ENCODE measurements at places on chromosomes 16 and 17.
A peak's percentile ranks its signal among the peaks of the same experiment; 100 is the strongest.

DNA sequence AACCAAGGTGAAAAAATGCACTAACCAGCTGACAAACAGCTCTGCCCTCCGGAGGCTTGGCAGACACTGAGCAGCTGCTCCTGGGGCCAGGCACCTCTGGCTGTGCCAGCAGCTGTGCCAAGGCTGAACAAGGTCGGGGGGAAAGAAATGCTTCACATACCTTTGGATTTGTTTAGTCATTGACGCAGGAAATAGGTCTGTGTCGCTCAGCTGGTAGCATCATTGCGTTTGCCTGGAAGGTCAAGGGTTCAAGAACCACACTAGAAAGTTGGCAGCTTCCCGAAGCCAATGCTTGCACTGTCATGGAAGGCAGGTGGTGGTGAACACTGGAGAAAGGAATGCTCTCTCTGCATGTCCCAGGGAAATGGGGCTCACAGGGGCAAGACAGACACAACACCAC is 63.5 kb downstream of the PCTP start:
- no peak for DNase-seq

DNA sequence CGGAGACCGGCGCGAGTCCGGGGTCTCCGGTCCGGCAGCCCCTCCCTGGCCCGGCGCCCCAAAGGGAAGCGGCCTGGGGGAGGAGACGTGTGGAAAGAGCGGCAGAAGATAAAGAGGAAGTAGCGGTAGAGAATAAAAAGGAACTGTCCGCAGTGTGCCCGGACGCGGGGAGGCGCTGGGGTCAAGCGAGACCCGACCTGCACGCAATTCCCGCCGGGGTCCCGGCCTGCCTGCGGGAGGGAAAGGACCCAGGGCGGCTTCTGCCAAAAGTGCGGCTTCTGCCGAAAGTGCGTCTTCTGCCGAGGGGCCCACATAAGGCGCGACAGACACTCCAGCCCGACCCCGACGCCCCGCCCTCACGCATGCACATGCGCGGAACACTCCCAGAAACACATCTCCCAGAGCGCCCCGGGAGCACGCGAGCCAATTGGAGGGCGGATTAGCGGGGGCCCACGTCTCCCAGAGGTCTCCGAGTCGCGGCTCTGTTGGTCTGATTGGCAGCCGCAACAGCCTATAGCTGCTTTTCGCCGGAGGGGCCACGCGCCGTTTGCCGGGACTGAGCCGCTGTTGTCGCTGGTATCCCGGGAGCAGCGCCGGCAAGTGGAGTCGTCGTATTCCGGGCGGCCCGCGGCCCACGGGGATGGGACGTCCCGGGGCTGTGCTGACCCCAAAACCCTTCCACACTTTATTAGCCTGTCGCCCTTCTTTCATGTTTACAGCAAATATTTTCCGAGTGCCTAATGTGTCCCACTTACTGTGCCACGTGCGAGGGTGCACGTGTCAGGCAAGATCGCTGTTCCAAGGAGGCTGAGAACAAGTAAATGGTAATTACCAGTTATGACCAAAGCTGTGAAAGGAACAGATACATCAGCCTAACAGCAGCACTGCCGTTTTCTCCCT is 8.0 kb upstream of the MEFV start:
- DNase-seq = peak; percentile 98

GRCh38 chr17:74466111-74466827 is at the start of gene CD300A:
CD300A (plus strand) TSS chr17:74466634; CDS start chr17:74466704, 70 bp downstream.
- DNase-seq = no peak

DNA sequence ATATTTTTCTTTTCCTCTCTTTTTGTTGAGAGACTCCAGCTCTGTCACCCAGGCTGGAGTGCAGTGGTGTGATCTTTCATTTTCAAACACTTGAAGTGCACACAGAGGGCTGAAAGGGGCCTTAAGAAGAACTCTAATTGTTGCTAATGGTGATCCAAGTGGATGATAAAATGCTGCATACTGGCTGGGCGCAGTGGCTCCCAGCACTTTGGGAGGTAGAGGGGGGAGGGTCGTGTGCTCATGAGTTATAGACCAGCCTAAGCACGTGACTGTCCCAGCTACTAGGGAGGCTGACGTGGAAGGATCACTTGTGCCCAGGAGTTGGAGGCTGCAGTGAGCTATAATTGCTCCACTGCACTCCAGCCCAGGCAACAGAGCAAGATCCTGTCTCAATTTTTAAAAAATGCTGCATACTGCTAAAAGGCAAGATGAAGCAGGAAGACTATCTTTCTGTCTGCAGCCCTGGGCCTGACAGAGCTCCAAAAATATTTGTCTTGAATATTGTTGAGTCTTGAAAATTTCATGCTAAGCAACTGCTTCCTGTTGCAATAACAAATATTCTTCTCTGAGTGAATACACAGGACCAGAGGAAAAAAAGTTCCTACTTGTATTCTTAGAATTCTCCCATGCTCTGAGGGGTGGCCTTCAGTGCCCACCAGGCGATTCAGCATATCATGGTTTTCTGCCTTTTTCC is 63.7 kb upstream of the AKTIP start:
- no peak for DNase-seq

DNA sequence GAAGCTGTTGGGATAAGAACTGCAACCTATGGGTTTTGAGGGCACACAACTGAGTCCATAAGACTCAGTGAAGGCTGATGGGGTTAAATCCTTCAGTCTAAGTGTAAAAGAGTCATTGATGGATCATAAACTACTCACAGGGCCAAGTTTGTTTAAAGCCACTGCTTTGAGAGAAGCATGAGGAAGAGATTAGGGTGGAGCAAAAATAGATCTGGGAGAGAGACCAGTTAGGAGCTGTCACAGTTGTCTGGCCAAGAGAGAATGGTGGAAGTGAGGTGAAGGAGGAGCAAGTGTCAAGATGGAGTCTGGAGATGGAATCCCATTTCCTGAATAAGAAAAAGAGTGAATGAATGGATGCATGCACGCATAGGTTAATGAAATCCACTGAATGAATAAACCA is 379.1 kb upstream of the CDH11 start:
- DNase-seq = no peak

DNA sequence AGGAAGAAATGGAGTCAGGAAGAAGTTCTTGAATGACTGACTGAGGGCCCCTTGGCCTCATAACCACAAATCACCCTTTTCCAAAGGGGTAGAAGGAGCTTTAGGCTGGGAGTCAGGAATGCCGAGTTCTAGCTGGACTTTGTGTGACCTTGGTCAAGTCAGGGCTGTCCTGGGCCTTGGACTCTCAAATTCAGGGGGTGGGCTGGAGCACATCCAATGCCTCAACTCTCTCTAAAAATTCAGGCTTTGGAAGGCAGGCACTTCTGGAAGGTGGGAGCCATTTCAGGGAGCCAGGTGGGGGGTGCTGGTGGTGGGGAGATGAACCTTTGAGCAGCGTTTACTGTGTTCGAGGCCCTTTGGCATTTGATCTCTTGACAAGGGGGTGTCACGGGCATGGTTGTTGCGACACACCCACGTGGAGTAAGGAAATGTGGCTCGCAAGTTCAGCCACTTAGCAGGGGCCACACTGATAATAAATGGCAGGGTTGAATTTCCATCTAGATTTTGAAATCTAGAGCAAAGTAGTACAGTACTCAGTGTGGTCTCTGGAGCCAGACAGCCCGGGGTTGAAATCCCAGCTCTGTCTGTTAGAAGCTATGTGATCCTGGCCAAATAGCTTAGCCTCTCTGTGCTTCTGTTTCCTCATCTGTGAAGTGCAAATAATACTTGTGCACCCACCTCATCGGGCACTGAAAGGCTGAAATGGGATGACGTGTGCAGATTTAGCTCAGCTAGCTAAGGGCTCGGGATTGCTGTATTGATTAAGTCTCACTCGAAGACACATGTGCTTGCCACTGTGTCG is 47.1 kb upstream of the CIBAR2 start:
- no peak for DNase-seq

GRCh38 chr17:73650617-73651200 is 6.5 kb upstream of the SDK2 start:
- DNase-seq = no peak

DNA sequence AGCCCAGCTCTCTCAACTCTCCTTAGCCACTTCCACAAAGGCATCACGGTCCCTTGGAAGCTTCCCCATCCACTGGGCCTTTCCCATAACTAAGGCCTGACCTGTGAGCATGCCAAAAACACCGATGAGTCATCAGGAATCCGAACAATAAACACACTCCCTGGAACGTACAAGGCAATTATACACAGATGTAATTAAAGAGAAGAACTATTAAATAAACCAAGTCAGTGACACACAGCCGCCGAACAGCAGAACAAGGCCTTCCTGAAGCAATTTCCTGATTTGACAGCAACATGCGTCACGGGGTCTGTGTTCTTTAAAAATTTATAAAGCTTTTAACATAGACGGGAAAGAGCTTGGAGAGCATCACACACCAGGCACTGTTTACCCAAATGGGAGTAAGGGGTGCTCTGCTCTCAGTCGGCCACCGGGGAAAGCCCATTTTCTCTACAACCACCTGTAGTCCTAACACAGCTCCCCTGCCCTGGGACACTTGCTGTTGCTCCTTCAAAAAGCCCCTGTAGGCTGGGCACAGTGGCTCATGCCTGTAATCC is 29.4 kb downstream of the COG7 start:
- DNase-seq = no peak

DNA sequence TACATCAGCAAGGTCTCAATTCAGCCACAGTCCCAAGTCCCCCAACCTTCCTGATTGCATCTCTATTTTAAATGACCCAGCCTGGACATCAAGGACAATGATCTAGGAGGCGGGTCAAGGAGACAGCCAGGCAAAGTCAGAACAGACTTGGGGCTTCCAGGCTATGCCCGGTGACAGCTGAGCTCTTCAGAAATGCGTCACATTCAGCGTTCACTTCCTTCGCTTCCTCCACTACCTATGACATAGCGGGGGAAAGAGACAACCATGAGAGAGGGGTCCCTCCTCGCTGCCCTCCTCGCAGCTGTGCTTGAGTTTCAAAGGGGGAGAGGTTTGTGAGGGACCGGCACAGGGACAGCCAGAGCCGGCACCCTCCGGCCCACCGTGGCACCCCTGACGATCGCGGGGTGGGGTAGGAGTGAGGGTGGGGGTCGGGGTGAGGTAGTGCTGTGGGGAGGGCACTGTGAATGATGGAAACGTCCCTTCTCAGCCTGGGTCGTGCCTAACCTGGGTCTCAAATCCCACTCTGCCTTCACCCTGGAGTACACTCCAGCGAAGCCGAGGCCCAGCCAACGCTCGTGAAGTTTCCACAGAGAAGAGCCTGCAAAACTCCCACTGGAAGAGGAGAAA is 12.3 kb upstream of the LGALS3BP start:
- DNase-seq = no peak

GRCh38 chr16:86353148-86353547 is 157.2 kb upstream of the FOXF1 start:
- DNase-seq = no peak

GRCh38 chr17:63196772-63197335 is 230.8 kb downstream of the TANC2 start:
- no peak for DNase-seq

DNA sequence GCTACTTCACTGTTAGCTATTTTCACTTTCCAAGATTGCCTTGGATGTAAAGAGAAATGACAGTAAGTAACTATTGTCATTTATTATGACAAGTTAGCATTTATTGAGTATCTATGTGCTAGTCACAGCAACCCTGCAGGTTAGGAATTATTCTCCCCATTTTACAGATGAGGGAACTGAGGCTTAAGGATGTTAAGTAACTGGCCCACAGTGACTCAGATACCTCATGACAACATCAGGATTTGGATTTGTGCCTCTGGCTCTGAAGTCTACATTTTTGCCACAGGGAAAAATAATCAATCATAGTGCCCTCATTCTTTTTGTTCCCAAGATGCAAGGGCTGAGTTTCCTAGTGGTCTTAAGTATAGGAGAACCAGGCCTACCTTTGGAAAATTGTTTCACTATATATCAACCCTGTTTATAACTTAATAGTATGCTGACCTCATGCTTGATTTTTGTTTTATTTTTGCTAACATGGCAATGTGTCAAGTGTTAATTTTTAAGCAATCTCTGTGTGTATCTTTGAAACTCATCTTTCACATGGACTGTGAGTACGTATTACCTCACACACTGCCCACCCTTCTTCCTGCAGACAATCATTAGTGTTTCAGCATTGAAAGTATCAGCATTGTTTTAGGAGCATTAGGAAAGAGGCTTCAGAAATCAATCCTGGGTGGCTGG is 105.0 kb downstream of the TANGO6 start:
- no peak for DNase-seq

GRCh38 chr17:34726536-34727384 is 147.4 kb downstream of the TMEM132E start:
- no peak for DNase-seq

DNA sequence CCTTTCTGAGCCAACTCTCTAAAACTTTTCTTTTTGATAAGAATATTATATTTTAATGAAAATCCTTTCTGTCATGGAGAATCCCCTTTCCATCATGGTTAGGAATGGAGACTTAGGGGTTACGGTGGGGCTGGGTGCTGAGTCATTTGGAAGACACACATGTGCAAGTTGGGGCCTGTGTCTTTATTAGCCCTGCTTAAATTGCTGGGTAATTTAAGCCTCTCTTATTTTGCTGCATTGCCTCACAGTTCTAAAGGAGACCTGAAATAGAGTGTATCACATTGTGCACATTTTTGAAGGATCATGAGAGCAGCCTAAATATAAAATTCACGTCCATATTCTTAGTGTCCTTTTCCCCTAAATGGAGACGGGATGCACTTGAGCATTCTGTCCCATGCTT is 61.8 kb upstream of the RBFOX1 start:
- DNase-seq = no peak

- no peak for DNase-seq
These were observed 15.9 kb downstream of the MINK1 start for GRCh38 chr17:4849011-4849536.

DNA sequence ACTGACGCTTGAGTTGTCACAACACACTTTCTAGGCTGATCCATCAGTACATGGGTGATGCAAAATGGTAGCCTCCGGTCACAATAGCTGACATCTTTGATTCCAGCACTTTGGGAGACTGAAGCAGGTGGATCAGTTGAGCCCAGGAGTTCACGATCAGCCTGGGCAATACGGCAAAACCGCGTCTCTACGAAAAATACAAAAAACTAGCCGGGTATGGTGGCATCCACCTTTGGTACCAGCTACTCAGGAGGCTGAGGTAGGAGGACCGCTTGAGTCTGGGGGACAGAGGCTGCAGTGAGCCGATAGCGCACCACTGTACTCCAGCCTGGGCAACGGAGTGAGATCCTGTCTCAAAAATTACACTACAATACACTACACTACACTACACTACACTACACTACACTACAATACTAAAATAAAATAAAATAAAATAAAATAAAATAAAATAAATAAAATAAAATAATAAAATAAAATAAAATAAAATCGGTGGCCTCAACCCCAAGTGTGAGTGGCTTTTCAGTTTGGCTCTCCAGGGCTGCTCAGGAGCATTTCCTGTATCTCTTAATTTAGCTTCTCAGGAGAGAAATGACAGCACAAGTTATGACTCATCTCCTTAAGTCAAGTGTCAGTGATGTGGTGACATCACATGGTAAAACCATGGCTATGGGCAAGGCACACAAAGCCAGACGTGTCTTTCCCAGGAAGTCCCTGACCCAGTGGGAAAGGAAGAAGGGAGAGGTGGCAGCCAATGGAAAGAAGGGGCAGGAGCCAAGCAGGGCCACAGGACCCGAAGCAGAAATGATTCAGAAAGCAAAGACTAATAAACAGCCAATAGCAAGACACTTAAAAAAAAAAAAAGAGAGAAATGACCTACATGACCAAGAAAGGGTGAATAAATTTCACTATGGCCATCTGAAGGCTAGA is 75.3 kb upstream of the TBC1D3K start:
- DNase-seq = peak; percentile 35

Measured in stimulated activated CD8-positive, alpha-beta memory T cell treated with anti-CD3 and anti-CD28 coated beads, Interleukin-4, amount 100 ng/mL, for 48 hours (primary cell).